ENCODE measurements at places on chromosomes 2 and 18.

GRCh38 chr2:239598732-239599090 is 197.9 kb upstream of the HDAC4 start:
- DNase-seq, result no peak

GRCh38 chr2:151638191-151638933 is 95.9 kb downstream of the NEB start:
- DNase-seq, result peak; percentile 8

DNA sequence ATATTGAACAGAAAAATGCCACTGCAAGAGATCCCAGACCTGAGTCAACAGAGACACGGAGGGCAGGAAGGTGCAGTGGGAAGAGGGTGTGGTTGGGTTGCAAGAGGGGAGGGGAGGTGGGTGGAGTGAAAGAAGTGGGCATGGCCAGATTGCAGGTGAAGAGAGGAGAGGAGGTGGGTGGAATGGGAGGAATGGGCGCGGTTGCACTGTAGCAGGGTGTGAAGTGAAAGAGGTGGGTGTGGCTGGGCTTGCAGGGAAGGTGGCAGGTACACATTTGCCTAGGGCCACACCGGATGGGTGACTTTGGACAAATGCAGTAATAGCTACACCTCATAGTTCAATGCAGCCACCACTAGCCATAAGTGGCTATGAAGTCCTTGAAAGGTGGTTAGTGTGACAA is 71.1 kb downstream of the DOCK10 start:
- no peak for DNase-seq

DNA sequence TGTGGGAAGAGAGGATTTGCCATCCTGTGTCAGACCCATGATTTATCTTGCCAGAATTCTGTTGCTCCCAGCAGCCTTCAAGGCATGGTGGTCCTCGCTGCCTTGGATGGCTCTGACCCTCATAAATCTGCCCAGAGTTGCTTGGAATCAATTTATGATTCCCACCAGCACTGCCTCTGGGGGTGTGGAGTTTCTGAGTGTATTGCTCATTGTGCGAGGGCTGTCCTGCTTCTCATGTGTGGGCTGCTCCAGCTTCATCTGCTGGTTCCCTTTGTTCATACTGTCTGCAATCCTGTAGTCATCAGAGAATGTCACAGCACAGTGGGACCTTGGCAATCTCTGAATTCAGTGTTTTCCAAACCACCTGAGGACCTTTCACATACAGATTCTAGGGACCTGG is 139.8 kb downstream of the CLIP4 start:
- DNase-seq, result no peak

DNA sequence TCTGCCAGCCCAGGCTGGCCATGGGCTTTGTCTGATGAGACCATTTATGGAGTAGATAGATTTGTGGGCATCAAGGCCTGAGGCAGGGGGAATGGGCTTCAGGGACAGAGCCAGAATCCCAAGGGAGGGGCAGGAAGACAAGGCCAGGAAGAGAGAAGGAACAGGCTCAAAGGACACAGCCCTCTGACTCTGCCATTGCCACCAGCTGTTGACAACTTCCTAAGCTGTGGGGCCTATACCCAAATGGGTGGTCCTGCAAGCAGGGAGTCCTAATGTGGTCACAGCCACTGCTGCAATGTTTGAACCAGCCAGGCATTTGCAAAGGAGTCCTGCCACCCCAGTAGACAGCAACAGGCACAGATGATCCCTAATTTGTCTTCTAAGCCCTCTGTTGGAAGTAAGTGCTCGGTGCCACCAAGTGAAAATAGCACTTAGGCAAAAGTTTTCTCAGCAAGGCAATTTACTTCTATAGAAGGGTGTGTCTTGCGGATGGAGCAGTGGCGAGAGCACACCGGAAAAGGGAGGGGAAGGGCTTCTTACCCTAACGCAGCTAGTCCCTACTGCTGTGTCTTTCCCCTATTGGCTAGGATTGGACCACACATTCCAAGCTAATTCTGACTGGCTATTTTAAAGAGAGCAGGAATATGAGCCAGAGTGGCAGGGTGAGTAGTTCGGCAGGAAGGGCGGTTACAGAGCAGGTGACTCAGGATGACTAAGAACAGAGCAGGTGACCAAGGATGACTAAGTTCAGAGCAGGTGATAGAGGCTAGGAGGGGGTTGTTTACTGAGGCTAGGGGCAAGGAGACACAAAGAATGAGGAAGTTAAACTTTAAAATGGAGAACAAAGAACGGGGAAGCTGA is 47.2 kb downstream of the C1QL2 start:
- no peak for DNase-seq

- peak; percentile 56 for DNase-seq
These were observed 8.7 kb upstream of the TGIF1 start for GRCh38 chr18:3441290-3441689.

- DNase-seq, result no peak
These were observed 143.6 kb upstream of the EPHA4 start for GRCh38 chr2:221715523-221716247.

- DNase-seq, result no peak
These were observed 200.6 kb downstream of the TCF4 start for GRCh38 chr18:55387139-55387984.

GRCh38 chr2:33020883-33021282 is 74.1 kb downstream of the LTBP1 start:
- DNase-seq, result no peak

- DNase-seq, result no peak
These were observed 106.7 kb upstream of the KLHL14 start for GRCh38 chr18:32879497-32879896.

DNA sequence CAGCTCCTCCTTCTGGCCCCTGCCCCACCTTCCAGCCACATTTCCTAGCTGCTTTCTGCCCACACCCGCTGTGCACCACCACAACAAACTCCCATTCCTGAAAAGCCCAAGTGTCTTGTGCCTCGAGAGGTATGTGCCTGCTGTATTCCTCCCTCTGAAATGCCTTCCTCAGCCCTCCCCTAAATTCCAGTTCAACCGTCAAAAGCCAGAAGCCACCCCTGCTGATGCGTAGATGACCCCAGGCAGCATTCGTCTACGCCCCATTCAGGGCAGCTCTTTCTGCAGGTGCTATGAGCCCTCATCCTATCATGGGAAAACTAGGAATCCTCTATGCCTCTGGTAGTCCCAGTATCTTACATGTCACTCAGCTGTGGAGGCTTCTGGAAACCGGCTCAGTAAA is 71.7 kb downstream of the DNMT3A start:
- DNase-seq, result no peak

DNA sequence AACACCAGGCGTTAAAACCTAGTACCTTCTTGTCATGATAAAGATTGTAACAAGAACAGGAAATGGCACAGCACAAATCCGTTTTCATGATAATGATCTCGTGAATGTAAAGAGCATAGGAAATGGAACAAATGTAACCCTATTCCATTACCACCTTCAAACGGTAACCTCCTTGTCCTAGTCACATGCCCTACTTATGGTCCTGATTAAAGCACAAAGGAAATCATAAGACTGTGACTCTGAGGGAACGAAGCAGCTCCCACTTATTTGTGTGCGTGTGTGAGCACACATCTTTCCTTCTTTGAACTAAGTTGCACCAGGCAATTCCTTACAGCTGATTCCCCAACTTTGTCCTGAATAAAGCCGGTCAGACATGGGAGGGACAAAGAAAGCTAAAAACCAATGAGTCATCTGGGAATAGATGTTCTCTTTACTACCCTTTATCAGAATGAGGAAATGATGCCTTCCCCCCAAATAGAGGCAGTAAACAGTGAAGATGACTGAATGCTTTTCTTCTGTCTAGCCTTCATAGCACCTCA is 192.6 kb downstream of the IKZF2 start:
- DNase-seq, result peak; percentile 87

GRCh38 chr2:200698217-200698616 is 112.4 kb downstream of the AOX1 start:
- no peak for DNase-seq

DNA sequence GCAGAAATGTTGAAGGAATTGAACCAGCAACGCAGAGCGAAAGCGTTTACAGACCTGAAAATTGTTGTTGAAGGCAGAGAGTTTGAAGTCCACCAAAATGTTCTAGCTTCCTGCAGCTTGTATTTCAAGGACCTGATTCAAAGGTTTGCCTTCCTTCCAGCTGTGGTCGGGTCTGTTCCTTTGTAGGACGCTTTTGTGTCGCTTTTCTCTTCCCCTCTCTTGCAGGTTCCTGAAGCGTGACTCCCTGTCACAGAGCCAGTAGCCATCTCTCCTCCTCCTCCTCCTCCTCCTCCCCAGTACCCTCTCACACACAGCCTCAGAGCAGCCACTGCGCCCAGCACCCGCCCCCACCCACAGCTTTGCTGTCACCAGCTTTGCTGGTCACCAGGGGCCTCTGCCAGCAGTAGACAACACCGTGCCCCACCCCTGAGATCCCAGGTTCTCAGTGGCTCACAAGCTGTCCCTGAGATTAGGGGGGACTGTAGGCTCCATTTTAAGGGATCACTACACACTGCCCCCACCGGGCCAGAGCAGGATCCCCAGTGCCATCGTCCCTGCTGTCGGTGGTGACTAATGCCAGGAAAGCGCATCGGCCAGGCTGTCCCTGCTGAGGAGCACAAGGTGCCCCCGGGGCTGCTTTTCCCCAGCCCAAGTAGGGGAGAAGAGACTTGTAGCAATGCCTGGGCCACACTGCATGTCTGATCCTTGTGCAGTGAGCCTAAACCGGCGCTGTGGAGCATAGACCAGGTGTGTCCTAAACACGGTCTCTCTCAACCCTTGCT is 242.3 kb downstream of the ATAD2B start:
- peak; percentile 24 for DNase-seq

DNA sequence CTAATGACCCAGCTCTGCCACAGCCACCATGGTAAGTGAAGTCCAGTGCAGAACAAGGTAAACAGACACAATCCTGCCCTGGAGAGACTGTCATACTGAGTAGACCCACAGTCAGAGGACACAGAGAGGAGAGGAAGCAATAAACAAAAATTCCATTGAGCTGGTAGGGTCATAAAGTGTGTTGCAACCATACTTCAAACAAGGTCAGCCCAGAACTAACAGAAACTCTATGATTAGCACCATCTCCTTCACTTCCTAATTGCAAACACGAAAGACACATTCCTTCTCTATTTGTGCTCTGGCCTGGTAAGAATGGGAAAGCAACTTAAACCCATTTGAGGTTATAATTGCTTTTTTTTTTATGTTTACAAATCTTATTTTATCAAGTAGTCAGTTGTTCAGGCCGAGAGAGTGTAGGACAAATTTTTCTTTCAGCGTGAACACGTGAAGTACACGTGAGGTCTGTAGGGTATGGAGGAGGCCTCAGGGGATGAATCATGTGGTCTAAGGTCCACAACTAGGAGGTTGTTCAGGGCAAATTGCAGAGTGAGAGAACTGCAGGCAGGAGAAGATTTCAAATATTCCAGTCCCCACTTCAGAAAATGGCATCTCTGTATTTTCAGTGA is 71.4 kb upstream of the GLS start:
- DNase-seq, result peak; percentile 67

- DNase-seq, result no peak
These were observed 274.3 kb upstream of the NRP2 start for GRCh38 chr2:205407984-205408383.

- DNase-seq, result no peak
These were observed 38.7 kb downstream of the INPP4A start for GRCh38 chr2:98483257-98483861.

GRCh38 chr18:69878213-69878933 is 69.3 kb downstream of the CD226 start:
- no peak for DNase-seq

DNA sequence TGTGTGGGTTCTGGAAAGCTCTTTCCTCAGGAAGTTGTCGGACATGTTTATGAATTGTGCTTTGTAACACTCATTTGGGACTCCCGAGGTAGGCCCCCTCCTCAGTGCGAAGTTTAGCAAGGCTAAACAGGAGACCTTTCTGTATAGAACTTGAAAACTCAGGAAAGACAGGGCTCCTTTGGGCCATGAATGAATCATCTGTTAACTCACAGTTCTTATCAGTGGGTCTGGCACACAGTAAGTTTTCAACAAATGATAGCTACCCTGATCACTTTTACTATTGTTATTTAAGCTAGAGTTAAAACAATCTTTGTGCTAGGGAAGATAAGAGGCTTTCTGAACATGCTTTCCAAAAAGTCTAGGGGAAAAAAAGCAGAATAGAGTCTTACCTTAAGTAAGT is 430.5 kb upstream of the ETAA1 start:
- DNase-seq, result no peak

- DNase-seq, result no peak
These were observed 24.8 kb downstream of the CYRIA start for GRCh38 chr2:16640867-16641266.

- no peak for DNase-seq
These were observed 404.8 kb downstream of the TXNL1 start for GRCh38 chr18:56233595-56233994.

GRCh38 chr18:45670281-45670962 is 53.6 kb upstream of the SLC14A1 start:
- DNase-seq, result peak; percentile 89

GRCh38 chr2:66925128-66925527 is 472.0 kb upstream of the ETAA1 start:
- no peak for DNase-seq

DNA sequence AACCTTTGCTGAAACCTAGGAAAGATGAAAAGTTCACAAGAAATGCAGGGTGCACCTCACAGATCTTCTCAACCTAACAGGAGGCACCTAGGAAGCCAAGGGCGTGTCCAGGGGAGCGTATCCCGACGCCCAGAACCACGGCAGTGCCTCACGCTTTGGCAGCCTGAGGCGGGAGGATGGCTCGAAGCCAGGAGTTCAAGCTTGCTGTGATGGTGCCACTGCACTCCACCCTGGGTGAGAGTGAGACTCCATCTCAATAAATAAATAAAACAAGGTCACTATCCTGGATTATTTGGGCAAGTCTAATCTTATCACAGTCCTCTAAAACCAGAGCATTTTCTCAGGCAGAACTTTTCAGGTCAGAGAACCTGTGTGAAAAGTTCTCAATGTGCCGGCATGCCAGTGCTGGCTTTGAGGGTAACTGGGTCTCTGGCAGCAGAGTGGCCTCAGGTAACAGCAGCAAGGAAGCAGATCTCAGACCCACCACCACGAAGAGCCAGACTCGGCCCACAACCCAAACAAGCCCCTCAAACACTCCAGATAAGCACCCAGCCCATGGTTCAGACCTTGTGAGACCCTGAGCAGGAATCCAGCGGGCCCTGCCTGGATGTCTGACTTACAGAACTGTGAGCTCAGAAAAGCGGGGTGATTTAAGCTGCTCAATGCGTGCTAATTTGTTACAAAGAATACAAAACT is 11.7 kb downstream of the HSBP1L1 start:
- DNase-seq, result no peak

DNA sequence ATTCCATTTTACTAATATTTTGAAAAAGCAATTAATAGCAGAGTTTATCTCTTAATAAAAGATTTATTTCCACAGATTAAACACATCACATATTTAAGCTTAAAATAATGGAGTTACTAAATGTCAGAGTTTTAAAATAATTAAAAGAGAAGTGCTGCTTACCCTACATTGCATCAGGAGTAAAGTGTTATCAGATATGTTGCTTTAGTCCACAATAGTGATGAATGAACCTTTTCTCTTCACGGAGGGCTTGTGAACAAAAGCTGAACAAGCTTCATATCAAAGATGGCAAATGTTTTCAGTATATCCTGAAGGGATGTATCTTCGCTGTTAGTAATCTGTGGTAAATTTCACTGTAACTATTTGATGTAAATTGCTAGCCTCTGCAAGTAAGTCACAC is 69.4 kb upstream of the TTC27 start:
- no peak for DNase-seq

GRCh38 chr2:152034257-152034801 is 64.5 kb downstream of the CACNB4 start:
- DNase-seq, result no peak

Measured in KBM-7 (cell line).